ENCODE measurements at places on chromosomes 13 and 19.
A peak's percentile ranks its signal among the peaks of the same experiment; 100 is the strongest.

DNA sequence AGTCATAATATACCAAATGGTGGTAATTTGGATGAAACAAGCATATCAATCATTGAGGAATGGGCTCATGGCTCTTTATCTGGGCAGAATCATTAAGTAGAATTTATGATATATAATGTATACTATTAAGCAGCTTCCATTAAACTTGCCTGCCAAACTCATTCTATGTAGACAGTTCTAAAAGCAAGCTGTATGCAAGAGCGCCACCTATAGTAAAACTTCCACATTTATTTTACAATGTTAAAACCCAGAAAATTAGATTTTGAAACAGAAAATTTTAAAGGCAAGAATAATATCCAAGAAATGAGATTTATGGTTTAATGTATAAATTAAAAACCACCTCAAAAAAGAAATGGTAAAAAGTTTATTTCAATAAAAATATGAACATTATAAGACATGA, 161.5 kb downstream of the MZT1 start:
- no peak for DNase-seq

DNA sequence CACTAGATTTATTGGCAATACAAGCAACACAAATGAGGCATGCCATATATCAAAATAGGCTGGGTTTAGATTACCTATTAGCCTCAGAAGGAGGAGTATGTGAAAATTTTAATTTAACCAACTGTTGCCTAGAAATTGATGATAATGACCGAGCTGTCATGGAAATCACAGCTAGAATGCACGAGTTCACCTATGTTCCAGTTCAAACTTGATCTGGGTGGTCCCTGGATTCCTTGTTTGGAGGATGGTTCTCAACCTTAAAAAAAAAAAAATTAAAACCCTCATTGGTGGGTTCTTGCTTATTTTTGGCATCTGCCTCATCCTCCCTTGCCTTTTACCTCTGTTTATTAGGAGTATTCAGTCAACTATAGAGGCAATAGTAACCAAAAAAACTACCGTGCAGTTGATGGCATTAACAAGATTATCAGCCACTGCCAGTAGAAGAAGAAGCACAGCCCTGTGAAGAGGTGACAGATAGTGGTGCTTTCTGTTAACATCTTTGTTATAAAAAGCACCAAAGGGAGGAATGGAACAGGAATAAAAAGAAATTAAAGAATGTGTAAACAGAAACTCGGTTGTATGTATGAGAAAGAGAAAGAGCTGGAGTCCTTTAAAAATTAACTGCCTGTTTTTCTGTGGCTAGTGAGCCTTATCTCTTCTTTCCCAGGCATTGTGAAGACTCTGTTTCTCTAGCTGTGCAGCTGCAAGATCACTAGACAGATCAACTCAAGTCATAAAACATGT, 106.4 kb downstream of the ZNF429 start:
- DNase-seq = no peak

DNA sequence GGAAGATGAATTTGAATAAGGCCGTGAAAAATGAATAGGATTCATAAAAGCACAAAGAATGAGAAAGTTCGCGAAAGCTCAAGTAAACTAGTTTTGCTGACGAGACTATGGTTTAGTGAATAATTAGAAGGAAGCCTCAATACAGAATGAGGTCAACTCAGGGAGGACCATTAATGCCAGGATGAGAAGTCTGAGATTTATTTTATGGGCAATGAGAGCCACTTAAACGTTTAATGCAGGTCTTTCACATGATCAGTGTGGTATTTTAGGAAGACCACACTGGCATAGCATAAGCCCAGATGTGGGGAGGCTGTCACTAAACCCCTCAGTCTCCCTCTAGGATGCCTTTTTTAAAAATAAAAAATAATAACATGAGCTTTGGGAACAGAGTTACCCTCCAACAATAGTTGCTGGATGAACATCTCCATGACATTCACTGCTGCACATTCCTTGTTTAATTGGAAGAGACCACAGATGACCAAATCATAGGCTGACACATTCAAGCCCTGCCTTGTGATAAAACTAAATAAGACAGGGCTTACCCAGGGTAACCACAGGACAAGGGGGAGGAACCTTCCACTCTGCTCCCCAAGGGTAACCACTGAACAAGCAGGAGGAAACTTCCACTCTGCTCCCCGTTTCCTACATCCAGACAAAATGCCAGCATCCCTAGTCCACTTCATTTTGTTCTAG, 43.6 kb upstream of the LSM14A start:
- DNase-seq = no peak

DNA sequence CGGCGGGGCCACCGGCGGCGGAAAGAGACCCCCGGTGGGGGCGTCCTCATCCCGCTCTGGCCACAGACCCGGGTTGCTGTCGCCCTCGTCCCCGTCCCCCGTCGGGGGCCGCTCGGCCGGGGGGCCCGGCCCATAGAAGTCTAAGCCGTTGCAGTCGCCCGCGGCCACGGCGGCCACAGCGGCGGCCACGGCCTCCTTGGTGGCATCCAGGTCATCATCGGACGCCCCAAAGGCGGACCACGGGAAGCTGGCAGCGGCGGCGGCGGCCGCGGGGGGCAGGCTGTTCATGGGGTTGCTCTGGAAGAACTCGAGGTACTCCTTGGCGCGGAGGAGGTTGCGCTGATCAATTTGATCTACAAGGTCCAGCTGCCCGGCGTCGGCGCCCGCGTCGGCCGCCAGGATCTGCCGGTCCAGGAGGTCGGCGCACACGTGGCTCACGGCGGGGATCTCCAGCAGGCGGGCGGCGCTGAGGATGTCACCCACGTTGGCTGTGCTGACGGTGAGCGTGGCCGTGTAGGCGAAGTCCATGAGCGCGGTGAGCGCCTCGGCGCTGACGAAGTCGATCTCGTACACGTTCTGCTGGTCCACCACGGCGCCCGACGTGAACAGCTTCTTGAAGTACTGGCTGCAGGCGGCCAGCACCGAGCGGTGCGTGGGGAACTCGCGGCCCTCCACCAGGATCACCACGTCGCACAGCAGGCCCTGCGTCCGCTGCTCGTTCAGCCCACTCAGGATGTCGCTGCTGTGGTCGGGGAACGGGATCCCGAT, 12.1 kb downstream of the ZBTB7A start:
- DNase-seq = no peak

- DNase-seq = peak; percentile 81
Measured at GRCh38 chr19:55643003-55643886, at the start of gene ZNF581. TSS of gene ZNF581 (plus strand) at chr19:55643649. CDS start at chr19:55644572, 923 bp downstream.

DNA sequence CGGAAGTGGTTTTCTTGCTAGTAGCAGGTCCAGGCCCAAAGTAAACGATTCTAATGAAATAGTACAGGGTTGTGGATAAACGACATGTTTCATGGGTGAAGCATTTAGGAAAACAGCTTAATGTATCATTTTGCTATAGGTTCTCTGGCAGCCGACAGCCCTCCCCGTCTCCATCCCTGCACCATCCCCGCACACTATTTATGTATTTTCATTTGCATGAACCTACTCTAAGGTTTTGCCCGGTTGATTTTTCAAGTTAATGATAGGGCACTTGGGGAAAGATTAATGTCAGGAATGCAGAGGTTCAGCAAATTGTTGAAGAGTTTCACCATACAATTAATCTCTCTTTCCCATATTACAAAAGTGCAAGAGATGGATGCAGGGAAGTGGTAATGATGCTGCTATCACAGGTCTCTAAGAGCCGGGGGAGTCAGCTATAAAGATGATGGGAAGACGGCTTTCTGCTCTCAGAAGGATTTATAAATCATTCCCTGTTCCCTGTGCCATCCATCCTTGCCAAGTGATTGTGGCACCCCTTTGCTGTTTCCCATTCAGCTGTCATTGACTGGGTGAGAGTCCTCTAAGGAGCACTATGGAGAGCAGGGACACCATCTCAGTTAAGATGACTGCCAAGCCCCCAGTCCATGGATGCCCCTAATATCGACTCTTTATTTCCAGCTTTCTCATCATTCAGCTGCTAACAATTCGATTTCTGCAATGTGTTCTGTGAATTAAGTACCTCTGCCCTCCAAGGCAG, 186.3 kb downstream of the IRS2 start:
- DNase-seq = no peak

DNA sequence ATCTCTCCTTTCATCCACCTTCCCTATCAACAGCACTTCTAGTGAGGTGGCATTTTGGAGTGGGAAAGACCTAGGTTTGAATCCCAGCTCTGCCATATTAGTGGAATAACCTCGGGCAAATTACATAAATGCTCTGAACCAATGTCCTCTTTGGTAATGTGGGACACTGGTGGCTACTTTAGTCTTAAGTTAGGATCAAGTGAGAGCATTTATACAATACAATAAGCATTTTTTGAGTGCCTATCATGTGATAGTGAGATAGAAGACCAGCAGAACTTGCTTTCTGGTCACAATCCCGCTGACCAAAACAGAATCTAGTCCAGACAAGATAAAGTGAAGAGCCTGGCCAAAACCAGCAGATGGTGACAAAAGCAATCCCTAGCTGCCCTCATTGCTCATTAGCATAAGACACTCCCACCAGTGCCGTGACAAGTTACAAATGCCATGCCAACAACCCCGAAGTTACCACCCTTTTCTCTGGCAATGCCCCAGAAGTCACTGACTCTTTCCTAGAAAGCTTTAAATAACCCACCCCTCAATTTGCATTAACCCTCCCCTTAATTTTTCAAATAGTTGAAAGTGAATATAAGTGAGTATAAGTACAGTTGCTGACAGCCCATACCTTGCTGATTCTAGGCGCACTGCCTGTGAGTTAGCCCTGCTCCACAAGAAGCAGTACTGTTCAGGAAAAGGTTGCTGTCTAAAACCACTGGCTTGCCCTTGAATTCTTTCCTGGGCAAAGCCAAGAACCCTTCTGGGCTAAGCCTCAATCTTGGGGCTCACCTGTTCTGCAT, 28.9 kb upstream of the KPNA3 start:
- DNase-seq = no peak

DNA sequence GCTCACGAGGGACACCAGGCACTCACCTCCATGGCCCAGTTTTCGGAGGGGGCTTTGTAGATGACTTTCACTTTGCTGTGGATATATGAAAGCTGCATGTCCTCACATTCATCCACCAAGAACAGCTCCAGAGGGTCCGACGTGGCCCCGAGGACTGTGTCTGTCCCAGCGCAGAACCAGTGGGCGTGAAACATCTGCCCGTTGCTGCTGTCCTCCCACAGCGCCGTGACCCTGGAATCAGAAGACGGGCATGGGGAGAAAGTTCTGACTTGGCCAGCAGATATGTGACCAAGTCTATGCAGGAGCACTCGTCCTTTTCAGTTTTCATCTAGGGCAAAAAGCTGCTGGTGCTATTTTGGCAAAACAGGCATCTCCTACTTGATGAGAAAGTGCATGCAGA, 29.7 kb upstream of the EIF3G start:
- DNase-seq = no peak

DNA sequence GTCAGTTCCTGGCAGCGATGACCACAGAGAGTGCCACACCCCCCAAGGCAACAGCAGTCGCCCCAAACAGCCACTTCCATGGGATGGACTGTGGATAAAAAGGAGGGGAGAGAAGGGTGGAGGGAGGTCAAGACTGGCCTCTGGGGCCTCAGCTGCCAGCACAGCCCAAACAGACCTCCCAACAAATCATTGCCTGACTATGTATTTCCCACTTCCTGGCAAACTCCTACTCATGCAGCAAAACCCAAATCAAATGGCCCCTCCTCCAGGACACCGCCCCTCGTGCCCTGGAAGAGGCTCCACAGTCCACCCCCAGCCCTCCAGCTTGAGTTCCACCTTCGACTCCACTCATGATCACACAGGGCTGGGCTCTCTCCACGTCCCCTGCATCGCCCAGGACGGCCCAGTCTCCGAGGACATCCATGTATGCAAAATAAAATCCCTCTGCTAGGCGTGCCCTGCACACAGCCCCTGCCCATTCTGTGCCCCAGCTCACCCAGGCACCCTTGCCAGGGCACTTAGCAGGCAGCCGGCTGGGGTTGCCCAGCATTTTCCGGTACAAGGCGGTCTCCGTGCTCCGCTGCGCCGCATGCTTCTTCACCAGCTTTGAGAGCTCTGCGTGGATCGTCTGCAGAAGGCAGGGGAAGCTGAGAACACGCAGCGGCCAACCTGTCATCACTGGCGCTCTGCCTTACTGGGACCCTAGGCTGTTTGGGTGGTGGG, 10.5 kb upstream of the ELL start:
- DNase-seq = no peak

DNA sequence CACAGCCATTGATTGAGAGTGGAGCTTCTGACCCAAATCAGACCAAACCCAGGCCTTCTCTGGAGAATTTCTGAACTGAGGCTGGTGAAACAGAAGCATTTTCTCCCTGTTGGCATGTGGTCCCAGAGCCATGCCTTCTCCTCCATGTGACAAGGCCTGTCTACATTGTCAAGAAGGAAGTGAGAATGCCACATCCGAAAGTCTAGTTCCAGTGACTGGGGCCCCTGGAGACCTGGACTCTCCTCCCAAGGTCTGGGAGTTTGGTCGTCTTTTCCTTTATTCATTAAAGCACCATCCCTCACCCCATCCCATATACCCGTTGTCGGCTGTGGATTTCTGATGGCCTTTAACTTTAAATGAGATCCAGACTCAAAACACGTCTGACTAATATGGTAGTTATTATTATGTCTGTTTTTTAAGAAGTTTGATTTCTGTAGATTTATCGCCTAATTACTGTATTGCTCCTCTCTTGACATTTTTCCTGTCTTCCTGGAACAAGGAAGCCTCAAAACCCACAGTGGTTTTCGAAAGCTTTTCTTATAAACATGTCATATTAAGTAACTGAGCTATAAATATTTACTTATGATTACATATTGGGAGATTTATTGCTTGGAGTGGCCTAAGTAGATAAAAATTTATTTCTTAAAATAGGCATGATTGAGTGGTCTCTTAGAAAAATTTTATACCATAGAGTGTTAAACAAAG, 128.3 kb upstream of the FRY start:
- no peak for DNase-seq

DNA sequence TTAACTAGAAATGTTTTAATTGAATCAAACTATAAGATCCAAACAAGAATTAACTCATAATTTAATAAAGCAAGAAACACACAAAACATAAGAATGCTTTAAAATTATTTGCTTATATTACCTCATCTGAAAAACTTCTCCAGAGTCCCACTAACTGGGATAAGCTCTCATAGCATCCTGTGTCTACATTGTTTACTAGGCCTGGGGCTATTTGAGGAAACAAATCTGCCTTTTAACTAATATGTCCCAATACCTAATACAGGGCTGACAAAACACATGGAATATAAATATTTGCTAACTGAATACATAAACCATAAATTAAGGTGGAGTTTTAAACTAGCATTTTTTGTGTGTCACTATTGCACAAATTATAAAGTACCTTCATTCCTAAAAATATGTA, 1399.8 kb upstream of the SLC10A2 start:
- DNase-seq = no peak

DNA sequence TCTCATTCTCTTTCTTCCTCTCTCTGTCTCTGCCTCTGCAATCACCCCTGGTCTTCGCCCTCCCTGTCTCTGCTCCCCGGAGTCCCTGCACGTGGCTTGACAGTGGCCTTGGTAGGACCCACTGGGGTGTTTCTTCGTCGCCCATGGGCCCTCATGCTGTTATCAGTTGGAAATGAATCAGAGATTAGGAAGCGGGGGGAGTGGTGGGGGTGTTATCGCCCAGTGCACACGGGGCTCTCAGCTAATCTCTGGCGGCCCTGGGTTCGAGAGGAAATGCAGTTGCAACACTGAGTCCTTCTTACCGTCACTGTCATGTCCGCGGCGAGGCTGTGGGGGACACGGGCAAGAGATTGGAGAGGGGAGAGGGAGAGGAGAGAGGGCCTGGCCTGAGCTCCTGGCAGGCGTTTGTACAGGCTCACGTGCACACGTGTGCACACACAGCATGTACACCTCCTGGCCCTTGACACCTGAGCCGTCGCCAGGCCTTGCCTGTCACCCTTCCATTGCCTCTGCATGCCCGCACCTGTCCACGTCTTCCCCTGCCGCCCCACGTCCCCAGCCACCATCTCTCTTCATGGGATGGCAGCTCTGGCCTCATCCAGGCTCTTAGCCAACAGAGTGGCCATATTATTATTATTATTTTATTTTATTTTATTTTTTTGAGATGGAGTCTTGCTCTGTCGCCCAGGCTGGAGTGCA, 37.8 kb upstream of the SLC7A10 start:
- DNase-seq = no peak

Measured in stimulated activated CD4-positive, alpha-beta T cell treated with anti-CD3 and anti-CD28 coated beads, Interleukin-12 subunit alpha, Interleukin-12 subunit beta, amount 100 ng/mL, for 4 hours (primary cell).